NCI-H526 (cell line): ENCODE measurements at places on chromosomes 3 and 15.

DNA sequence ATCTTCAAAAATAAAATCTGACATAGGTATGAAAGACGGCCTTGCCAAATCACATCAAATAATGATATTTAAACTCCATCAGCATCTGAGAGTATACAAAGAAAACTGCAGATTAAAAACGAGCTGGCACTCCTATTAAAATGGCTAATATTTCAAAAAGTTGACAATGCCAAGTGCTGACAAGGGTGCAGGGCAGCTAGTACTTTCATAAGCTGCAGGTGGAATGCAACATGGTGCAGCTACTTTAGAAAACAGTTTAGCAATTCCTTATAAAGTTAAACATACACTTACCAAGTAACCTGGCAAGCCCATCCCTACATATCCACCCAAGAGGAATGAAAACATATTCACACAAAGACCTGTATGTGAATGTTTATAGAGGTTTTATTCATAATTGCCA is 23.0 kb downstream of the TBC1D2B start:
- no peak for DNase-seq

GRCh38 chr15:97085731-97086130 is 755.2 kb downstream of the NR2F2 start:
- DNase-seq: no peak

DNA sequence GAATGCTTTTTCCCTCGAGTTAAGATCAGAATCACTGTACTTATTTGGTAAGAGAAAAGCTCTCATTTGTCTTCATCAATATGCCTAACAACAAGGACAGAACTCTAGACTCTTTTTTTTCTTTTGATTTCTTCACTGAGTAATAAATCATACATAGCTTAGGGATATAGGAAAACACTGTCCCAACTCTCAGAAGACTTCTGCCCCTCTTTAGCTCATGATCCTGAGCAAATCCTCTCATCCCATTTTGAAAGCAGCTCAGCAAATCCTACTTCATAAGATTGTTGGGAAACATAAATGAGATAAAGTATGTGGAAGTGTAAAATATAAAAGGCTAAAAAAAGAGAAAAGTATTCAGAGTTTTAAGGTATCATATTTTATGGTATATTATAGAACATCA is 141.7 kb downstream of the ATP8B4 start:
- no peak for DNase-seq

GRCh38 chr3:150399060-150399459 is 9.0 kb upstream of the TSC22D2 start:
- no peak for DNase-seq
